Right lobe of liver (tissue), 6 donors: ENCODE measurements at places on chromosomes 11 and 22. TPM values are rescaled to one million over a fixed set of nuclear protein-coding genes. Genes with fewer than 3 reads are reported as not detected.

Gene SAA4
- total RNA-seq = 876 TPM

Gene RFPL1
- total RNA-seq = 0.35 TPM

Gene LMO2
- 5.5 TPM for total RNA-seq

- no peak for DNase-seq
Observed at GRCh38 chr11:23590596-23591308, 730.5 kb upstream of the CCDC179 start.

- DNase-seq = no peak
Observed at GRCh38 chr11:21866781-21867180, 326.1 kb upstream of the ANO5 start.

- DNase-seq = no peak
Observed at GRCh38 chr11:105100206-105100605, 39.4 kb downstream of the CARD18 start.
